ENCODE measurements at places on chromosomes 6 and 20.
A peak's percentile ranks its signal among the peaks of the same experiment; 100 is the strongest.

- no peak for DNase-seq
Observed at GRCh38 chr6:149934249-149935156, 7.3 kb upstream of the ULBP2 start.

DNA sequence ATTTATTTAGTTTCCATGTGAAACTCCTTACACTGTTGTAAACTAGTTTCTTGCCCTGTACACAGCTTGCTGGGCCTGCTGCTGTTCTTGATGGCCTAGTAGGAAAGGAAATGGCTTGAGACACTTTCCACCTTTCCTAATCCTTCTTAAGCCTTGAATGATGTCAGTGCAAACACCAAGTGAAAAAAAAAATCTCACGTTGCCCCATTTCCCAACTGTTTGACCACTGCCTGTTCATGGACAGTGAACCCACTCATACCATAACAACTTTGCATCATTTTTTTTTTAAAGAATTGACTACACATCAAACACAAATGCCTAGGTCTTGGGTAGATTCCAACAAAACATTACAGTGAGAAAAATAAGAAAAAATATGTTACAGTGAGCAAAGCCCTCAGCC, 653.6 kb upstream of the FLRT3 start:
- DNase-seq = no peak

- no peak for DNase-seq
Observed at GRCh38 chr6:17381424-17382147, 11.8 kb upstream of the CAP2 start.

DNA sequence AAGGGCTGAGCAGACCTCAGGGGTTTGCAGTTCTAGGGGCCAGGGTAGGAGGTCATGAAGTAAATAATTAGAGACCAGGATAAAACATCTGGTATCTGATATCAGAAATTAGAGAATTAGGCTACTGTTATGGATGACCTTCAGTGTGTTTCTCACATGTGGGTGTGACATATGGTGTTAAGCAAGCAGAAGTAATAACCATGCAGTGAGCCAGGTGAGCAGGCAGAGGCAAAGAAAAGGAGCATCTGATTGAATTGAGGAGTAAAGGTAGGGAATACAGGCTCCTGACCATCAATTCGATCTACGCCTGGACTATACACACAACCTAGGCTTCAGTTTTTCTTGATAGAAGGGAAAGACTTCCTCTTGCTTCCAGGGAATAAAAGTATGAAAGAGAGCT, 34.7 kb upstream of the MAP3K7 start:
- no peak for DNase-seq

DNA sequence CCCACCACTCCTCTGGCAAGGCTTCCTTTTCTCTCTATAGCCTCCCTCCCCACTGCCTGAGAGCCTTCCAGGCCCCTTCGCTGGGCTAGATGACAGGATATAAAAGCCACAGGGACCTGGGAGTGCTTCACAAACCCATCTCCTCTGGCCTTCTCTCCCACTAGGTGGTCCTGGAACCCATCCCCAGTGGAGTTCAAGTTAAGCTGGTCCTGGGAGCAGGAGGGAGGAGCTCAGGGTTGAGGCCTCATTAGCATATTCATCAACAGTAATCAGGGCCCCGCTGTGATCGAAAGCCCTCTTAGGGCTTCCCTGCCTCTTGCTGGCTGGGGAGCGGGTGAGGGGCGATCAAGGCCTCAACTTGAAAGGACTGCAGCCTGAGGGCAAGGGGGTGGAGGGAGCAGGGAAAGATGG, 9.1 kb downstream of the EBF4 start:
- DNase-seq = no peak

DNA sequence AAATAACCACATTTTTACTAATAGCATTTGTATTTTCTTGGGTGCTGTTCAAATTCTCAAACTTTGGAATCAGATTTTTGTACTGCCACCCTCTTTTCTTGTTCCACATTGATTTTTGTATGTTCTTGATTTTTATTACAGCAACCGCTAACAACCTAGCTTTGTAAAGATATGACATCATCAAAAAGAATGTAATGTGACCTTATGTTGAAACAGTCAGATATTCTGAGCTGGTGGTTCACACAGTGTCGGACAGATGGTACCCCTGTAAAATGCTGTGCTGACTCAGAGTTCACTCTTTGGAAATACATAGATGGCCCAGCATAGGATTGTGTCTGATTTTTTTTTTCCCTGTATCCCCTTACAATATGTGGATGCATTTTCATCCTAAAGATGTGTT, 118.9 kb downstream of the QKI start:
- DNase-seq = no peak

DNA sequence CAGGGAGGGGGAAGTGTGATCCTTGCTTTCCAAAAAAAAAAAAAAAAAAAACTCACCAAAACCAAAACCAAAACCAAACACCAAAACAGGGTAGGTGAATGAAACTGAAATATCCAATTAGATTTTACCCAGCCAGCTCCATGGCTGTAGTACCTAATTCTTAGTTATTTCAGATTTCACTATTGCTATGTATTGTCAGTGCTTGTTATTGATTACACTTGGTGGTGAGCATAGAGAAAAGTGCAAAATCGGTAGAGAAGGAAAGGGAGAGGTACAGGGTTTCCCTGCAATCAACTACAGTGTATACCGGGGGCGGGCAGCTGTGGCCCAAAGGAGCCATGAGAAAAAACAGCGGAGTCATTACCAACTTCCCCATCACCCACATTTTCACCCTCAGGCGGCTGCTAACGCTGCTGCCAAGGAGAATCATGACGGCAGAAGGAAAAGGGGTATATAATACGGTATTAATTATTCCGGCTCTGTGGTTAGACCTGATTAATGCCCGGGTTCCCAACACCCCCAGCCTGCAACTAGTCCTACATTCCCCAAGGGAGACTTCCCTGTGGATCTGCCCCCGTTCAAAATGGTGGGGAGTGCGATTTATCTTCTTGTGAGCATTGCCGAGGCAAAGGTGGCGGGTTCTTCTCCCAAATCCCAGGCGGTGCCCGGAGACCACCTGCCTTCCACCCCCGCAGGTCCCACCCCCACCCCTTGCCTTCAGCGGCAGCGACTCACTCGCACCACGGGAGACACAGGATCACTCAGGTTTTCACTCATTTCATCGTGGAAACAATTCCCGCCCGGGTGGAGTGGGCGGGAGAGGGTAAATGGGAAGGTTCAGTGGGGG, at the start of gene C6orf62:
Gene C6orf62 (minus strand): TSS at position 30 of the 847 bp plus-strand sequence. CDS start 486 bp downstream, outside the sequence.
- DNase-seq = no peak

- DNase-seq = no peak
Observed at GRCh38 chr20:50304923-50305635, 114.4 kb downstream of the CEBPB start.

- DNase-seq = no peak
Observed at GRCh38 chr6:15341311-15342001, 95.6 kb downstream of the JARID2 start.

DNA sequence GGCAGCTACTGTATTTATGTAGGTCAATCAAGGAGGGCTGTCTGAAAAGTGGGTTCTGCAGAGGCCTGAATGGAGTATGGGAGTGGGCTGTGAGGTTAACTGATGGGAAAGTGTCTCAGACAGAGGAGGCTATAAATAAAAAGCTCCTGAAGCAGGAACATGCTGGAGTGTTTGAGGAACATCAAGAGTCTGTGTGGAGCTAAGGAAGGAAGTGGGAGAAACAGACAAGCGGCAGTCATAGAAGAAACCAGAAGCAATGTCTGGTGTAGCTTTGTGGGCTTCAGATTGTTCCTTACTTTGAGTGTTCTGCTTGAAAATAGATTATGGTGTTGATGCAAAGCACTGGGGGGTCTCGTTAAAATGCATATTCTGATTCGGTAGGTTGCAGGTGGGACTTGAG, 101.5 kb upstream of the OGFRL1 start:
- DNase-seq = no peak

- peak; percentile 45 for DNase-seq
Observed at GRCh38 chr6:137571854-137572253, 77.7 kb upstream of the OLIG3 start.

DNA sequence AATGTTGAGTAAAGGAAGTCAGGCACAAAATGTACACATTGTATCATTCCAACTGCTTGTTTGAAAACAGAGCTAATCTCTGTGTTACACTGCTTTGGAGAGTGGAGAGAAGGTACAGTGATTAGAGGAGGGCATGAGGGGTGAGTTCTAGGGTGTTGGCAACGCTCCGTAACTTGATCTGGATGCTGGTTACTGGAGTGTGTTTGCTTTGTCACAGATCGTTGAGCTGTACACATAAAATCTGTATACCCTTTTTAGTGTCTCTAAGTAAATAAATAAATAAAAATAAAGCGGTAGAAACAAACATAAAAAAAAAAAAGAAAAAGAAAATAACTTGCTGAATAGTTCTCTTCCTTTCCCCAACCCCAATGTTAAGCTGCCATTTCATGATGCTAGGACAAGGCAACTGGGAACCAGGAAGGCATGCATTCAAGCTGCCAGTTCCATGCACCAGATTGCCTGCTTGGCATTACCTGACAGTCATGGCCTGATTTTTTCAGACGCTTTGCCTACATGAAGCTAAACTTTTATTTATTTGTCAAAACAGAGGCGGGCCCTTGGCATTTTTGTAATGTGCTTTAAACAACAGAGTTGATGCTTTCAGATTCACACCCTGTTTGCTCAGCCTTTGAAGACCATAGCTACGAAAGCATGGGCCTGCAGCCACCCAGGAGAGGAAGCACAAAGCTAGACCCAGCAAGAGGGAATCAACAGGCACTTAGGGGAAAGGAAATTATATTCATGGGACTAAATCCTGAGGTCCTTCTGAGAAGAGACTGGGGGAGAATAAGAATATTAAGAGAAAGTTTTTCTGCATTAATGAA, 21.2 kb downstream of the TNFRSF21 start:
- no peak for DNase-seq

DNA sequence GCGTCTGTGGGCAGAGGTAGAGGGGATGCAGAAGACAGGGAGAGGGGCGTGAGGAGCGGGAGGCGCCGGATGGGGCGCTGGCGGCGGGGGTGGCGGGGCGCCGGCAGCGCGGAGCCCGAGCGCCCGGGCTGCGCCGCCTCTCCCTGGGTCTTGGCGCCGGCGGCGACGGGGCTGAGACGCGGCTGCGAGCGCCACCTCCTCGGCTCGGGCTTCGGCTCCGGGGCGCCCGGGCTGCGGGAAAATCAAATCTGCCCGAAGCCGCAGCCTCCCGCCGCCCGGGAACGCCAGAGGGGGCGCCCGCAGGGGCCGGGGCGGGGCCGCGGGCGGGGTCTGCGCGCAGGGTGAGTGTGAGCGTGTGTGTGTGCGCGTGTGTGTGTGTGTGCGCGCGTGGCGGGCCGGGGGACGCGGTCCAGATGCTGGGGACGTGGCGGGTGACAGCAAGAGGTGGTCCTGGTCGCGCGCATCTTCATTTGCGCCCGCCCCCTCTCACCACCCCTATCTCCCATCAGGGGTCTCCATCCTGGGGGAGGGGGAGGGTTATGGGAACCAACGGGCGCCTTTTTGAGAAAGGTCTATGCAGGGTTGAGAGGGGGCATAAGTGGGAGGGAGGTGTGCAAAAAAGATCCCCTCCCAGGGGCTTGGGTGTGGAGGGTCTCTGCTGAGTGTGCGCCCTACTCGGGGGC, 646 bp upstream of the CPNE5 start:
- DNase-seq = no peak

DNA sequence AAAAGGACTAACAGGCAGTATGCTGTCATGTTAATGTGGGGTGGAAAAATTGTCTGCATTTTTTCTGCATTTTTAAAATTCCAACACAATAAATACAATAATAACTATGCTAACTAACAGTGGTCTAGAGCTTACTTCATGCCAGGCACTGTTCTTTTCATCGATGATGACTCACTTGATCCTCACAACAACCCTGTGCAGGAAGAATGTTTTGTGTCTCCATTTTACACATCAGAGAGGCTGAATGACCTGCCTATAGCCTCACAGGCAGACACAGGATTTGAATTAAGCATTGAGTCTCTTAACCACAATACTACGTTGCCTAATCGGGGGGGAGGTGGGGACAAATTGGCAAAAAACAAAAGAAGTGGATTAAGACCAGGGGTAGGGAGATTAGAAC, 26.9 kb upstream of the FANCE start:
- no peak for DNase-seq

- no peak for DNase-seq
Observed at GRCh38 chr6:37897818-37898515, 78.4 kb downstream of the ZFAND3 start.

DNA sequence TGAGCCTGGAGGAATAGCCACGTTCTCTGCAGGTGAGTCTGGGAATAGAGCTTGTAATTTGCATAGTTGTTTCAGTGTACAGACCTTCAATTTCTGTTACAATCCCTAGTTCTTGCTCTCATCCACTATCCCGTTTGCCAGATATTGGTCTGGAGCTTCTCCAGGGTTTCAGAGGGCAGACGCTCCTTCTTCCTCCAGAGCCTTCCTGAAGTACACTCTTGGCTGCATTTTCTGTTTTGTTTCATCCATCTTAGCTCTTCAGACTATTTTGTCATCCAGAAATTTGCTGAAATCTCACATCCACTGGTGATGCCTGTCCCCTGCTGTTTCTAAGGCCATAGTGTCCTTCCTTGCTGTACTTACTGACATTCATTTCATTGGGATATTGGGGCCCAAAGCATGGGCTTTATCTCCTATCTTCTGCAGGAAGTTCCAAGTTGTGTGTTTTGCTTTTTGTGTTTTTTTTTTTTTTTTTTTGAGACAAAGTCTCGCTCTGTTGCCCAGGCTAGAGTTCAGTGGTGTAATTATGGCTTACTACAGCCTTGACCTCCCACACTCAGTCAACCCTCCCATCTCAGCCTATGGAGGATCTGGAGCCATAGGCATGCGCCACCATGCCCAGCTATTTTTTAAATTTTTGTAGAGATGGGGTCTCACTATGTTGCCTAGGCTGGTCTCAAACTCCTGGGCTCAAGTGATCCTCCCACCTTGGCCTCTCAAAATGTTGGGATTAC, 18.7 kb downstream of the CDS2 start:
- no peak for DNase-seq

DNA sequence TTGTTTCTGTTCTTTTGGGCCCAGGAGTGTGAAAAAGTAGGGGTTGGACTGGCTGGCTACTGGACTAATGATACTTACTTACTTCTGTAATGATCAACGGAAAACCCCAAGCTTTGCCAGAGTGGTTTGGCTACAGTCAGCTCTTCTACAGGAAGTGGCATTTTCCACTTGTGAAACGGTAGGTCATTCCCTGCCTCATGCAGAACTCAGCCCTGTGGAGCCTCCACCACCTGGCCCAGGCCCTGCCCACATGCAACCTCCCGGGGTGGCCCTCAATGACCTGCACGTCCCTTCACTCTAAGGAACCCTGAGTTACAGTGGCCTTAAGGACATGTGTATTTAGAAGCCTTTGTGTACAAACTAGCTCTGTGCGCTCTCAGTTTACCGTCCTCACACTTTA, 140.4 kb downstream of the DTNBP1 start:
- DNase-seq = no peak

DNA sequence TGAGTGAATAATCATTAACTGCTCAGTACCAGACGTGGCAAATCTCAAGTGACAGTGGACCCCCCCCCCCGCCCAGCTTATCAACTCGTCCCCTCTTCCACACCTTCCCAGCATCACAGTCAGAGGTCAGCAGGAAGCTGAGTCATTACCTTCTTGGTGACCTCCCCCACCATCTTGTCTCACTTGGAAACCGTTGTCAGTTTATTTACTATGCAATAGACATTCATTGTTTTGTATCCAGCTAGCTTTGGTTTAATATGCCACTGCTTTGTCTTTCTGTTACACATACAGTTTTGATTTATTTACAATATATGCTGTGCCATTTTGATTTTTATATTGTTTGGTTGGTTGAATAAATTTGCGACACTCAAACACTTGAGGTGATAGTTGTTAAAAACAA, 158.1 kb downstream of the QKI start:
- no peak for DNase-seq
